ENCODE measurements at places on chromosomes 11 and 22. TPM values are rescaled to one million over a fixed set of nuclear protein-coding genes. Genes with fewer than 3 reads are reported as not detected.

Gene SMDT1
- total RNA-seq, result 14.9 TPM

Gene OOSP4B
- not detected for total RNA-seq

Gene NFAM1
- total RNA-seq, result 14.2 TPM

Gene POU2AF1
- total RNA-seq, result 3.4 TPM

Gene ISX
- not detected for total RNA-seq

Gene DCHS1
- 3.8 TPM for total RNA-seq

Gene KDM4D
- total RNA-seq, result 0.42 TPM

Gene GRAP2
- total RNA-seq, result 94.1 TPM

Gene ZNRD2
- total RNA-seq, result 16.8 TPM

Gene OR8D4
- not detected for total RNA-seq

Gene TOB2
- total RNA-seq, result 7.2 TPM

Gene OR2AT4
- not detected for total RNA-seq

Gene ALDH3B2
- not detected for total RNA-seq

Gene TRIM6
- 0.42 TPM for total RNA-seq

Gene NAALADL1
- 6.6 TPM for total RNA-seq

Gene TMEM121B
- total RNA-seq, result 1.3 TPM

Gene INPP5J
- total RNA-seq, result not detected

Gene GNAZ
- total RNA-seq, result 10.0 TPM

Gene WNT11
- 0.94 TPM for total RNA-seq

Gene TRIM34
- total RNA-seq, result 7.2 TPM

Gene PNPLA3
- not detected for total RNA-seq

Gene HSPB2
- total RNA-seq, result not detected

Gene CEP126
- total RNA-seq, result 0.63 TPM

Gene FGF4
- total RNA-seq, result not detected

Gene DGCR2
- total RNA-seq, result 31.2 TPM

Gene PHETA2
- 0.94 TPM for total RNA-seq

Gene WNT7B
- not detected for total RNA-seq

Gene PATE4
- total RNA-seq, result not detected

Gene NUDT22
- 19.4 TPM for total RNA-seq

Gene DNAJB7
- total RNA-seq, result not detected

Gene RPS6KB2
- total RNA-seq, result 52.1 TPM

Gene SMC1B
- 0.10 TPM for total RNA-seq

Gene MIEF1
- 26.4 TPM for total RNA-seq

Gene RTN4R
- 0.21 TPM for total RNA-seq

Gene RAC2
- 107 TPM for total RNA-seq

Gene OR52I2
- total RNA-seq, result not detected

Gene DDX6
- total RNA-seq, result 462 TPM

Gene FGF19
- not detected for total RNA-seq

Gene TRIM49
- not detected for total RNA-seq

Gene CPT1A
- total RNA-seq, result 13.7 TPM

Gene HBG1
- total RNA-seq, result not detected

Gene ELFN2
- total RNA-seq, result under 0.01 TPM

Gene ACRV1
- total RNA-seq, result not detected

Gene DDX25
- total RNA-seq, result 0.10 TPM

Gene LUZP2
- not detected for total RNA-seq

Data from mononuclear cell (primary cell).